NCI-H2081 treated with DMSO at 0.1 percent for 48 hours (cell line): ENCODE measurements at places on chromosomes 5 and 9.

GRCh38 chr5:51399643-51400006, 16.4 kb downstream of the ISL1 start:
- no peak for DNase-seq

- peak; percentile 3 for DNase-seq
These were observed 9.9 kb upstream of the FBP2 start for GRCh38 chr9:94603259-94604160.

DNA sequence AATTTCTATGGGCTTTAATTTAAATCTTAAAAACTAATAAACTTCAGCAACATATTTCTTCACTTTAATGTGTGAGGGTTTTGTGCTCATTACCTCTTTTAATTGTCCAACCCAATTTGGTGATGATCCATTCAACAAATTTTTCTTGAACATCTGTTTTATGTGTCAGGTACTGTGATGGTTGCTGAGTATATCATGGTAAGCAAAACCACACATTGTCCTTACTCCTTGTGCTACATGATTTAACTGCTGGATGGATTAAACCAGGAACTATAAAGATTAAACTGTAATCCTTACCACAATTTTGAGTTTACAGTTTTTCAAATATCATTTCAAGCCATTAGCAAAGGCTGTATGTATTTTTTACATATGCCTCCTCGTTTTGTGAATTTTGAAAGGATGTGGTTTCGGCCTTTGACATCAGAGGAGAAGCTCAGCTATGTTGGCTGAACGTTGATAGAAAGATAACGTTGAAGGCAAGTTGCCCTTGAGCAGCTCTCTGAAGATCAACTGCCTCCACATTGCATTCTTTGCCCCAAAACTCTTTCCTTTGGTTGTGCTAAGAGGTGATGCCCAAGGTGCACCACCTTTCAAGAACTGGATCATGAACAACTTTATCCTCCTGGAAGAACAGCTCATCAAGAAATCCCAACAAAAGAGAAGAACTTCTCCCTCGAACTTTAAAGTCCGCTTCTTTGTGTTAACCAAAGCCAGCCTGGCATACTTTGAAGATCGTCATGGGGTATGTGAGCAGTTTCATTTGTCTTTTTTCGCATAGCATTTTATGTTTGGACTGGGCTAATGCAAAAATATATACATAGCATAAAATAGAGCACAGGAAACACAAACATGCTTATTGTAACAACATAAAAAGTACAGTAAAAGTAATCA, at the start of gene ITK:
Gene ITK (plus strand): TSS at position 467 of the 891 bp plus-strand sequence. CDS start 138 bp downstream, at position 605.
- DNase-seq = no peak

- DNase-seq = no peak
These were observed 88.9 kb downstream of the LIFR start for GRCh38 chr5:38467353-38468040.

DNA sequence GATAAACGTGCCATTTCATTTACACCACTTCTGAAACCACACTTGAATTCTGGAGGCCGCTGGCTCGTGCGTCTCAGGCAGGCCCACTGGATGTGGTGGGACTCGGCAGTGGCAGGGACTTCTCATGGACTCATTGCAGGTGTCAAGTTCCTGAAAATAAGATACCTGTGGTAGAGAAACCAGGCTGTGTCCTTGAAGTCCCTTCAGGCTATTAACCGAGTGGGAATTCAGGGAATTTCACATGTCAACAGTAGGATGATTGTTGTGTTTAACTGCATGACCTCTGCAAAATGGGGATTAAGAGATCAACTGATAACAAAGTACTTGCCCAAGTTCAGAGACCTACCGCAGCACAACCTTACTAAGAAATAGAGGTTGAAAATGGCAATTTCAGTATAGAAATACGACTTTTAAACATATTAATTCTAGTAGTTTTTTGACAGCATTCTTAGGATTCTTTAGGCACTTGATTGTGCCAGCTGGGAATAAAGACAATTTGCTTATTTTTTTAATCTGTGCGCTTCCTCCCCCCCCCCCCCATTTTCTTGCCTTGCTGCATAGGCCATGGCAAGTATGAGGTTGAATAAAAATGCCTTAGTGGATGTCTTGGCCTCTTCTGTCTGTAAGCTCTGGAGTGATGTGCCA, 26.8 kb downstream of the TRIP13 start:
- DNase-seq = no peak
